ENCODE measurements at places on chromosomes 5 and 9.
A peak's percentile ranks its signal among the peaks of the same experiment; 100 is the strongest.

- DNase-seq: no peak
Observed at GRCh38 chr5:133319905-133320520, 268.2 kb downstream of the HSPA4 start.

DNA sequence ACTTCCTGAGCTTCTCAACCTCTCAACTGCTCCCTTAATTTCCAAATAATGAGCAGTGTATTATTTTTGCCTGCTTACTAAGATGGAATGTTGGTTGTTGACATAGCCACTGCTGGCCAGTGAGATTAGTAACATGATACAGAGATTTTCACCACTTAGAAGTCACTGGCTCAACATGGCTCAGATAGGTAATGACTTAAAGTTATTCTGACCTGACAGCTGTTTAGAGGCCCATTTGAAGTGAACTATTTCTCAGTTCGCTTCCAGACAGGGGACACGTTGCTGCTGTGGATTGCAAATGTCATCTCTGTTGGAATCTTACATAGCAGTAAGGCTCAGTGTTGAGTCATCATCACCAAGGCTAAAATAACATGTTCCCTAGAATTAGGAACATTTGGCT lies 490.2 kb downstream of the TLE4 start:
- DNase-seq: no peak

DNA sequence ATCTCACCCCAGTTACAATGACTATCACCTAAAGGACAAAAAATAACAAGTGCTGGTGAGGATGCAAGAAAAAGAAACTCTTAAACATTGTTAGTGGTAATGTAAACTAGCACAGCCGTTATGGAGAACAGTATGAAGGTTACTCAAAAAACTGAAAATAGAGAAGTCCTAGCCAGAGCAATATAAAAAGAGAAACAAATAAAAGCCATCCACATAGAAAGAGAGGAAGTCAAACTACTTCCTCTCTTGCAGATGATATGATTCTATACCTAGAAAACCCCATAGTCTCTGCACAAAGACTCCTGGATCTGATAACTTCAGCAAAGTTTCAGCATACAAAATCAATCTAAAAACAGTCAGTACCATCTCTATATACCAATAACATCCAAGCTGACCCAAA lies 221.5 kb upstream of the FAM174A start:
- DNase-seq: no peak

DNA sequence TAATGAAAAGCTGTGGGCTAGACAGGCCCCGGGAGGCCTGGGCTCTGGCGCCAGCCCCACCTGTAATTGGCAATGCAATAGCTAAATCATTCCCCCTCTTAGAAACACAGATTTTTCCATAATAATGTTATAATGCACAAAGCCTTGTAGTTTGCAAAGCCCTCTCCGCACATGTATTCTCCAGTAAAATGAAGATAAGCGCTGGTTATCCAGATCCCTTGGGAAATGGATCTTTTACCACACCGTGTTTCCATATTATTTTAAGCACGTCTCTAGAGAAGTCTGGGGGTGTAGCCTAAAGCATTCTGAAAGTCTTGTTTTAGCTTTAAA lies 1.1 kb upstream of the APBA1 start:
- no peak for DNase-seq

DNA sequence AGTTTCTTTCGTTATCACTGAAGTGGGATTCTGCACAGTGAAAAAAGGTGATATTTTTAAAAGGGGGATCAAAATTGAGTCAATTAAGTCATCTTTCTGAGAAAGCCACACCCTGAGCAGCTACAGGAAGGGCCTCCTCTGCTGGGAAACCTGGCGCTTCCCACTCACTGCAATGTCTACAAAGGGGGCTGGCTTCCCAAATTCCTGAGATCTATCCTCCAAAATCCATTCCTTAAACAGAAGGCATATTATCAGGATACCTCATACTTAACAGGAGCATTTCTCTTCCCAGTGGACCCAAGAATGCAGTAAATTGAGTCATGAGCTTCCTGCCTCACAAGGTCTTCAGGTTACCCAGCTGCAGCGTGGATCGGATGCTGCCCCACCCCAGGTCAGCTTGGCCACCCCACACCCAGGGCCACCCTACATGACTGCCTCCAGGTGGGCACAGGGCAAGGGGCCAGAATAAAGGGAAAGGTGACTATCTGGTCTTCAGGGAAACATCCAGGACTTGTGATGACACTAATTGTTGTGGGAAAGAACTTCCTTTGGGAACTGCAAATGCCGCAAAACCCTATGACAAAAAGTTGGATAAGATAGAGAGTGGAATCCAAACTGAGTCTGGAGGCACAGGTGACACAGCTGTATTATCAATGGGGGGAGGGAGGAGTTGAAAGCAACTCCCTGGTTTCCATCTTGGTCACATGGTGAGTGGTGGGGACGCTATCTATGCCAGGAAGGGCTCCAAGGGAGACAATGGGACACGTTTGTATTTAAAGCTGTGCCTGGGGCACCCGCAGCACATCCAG lies 42.3 kb downstream of the ROR2 start:
- DNase-seq: no peak

DNA sequence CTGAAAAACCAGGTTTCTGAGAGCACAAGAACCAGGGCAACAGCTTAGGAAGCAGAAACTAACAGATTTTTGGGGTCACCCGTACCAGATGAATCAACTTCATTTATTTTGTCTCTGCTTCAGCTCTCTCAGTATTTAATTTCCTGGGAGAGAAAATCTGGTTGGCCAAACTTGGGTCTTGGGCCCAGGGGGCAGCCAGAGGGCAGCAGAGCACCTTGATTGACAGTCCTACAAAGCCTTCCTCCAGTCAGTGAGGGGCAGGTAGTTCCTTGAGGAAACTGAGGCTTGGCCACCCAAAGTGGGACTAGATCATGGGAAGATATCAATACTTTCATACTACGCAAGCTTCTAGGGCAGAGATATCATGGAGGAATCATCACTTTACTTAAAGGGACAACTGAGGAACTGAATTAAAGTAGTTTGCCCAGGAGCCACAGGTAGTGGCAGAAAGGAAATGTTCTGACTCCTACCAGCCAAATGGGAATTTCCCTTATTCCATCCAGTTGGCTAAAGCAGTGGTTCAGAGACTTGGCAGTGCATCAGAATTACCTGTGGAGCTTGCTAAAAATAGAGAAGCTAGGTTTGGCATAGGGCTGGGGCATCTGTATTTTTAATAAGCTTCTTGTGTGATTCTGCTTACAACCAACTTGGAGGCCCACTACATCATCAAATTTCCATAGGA lies 21.5 kb upstream of the ARHGAP26 start:
- DNase-seq: peak; percentile 18

DNA sequence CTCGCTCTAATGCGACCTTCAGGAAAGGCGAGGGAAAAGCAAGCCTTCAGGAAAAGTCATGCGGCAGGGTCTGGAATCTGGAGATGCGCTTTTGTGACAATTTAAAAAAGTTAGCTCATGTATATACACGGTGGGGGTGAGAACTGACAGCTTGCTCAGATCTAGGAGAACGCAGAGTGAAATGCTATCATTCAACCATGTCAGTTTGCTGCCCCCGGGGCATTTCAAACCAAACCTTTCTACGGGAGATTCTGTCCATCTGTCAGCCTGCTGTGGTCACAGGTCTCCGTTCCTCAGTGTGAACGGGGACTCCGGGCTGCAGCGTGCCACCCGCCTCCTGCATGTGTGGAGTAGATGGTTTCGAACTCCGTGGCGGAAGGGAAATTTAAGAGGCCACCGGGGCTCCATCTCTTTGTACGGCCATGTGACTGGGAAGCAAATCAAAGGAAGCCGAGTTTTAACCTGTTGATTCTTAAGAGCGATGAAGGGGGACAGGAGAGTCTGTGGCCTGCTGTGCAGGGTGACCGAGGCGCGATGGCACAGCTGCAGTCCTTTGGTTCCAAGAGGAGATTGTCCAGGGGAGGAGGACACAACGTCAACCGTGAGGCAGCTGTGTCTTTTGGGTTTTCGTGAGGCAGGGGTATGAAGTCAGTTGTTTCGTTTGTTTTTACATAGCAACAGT lies 45.9 kb downstream of the OTULIN start:
- DNase-seq: no peak

DNA sequence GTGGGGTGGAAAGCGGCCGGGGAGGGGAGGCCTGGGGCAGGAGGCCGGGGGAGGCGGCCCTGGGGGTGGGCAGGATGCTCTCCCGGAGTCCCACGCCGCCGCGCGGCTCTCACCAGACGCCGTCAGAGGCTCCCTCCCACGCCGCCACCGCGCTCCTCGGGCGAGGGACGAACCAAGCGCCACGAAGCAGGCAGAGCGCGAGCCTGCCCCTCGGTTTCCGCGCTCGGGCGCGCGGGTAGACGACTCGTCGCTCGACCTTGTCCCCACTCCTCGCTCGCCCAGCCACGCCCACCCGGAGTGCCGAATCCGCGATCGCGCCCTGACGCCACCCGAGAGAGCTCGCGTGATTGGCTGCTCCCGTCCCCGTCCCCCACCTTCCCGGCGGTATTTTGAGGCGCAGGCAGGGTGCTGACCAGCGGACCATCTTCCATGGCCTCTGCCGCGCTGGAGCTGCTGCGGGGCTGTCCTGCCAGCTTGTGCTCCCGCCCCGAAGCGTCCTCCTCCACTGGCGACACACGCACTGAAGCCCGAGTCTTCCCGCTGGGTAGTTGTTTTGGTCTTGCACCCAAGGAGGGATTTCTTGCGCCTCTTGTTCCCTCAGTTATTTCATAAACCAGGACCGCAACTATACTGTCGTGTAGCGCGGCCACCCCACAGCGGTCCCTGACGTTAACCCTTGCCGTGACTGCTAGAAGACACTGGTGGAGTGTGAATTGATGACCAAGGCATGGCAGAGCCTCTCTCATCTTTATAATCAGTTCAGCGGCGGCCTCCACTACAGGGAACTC lies at the start of gene GNE:
Gene GNE (minus strand): TSS at position 241 of the 788 bp plus-strand sequence. CDS start 9,093 bp downstream, outside the sequence.
- peak; percentile 75 for DNase-seq

DNA sequence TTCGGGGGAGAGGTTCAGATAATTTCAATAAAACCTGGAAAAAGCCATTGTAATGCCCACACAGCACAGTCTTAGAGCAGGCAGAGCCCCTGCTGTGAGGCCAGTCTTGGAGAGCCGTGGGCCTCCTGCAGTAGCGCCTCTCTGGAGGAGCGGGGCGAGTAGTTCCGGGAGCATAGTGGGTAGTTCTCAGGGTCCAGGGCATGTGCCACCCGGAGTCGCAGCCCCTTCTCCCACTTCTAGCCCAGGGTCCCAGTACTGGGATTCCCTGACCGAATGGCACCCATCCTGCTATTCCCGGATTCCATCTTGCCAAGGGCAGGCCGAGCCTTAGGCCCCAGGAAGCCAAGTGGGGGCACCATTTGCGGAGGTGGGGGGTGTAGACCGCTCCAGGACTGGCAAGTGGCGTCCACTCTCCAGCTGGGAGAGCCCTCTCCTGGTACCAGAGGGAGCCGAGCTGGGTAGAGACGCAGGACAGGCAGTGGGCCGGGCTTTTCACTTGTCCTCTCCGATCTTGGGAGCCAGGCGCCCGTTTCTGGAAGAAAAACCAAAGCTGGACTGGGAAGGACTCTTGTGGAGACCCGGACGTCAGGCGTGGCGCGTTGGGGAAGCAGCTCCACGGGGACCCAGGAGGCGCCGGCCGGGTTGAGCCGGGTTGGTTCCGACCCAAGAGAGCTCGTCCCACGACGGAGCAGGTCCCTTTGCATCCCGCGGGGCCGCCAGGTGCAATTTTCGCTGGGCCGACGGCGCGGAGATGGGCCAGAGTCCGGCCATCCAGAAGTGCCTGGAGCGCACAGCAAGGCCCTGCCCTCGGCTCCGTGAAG lies 12.1 kb downstream of the PROP1 start:
- no peak for DNase-seq

DNA sequence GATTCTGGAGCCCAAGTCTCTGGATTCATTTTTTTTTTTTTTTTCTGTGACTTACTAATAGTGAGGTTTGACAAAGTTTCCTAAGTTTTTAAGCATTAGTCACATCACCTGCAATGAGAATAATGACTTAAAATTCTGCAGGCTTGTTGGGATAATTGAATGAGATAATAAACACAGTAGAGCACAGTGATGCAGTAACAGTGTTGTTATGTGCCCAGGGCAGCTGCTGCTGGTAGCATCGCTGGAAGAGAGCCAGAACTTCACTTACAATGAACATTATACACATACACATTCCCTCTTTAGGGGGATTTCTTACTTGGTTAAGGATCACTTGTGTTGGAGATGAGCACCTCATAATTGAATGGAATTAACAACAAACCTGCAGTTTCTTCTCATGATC lies 78.9 kb downstream of the ALDH7A1 start:
- no peak for DNase-seq

DNA sequence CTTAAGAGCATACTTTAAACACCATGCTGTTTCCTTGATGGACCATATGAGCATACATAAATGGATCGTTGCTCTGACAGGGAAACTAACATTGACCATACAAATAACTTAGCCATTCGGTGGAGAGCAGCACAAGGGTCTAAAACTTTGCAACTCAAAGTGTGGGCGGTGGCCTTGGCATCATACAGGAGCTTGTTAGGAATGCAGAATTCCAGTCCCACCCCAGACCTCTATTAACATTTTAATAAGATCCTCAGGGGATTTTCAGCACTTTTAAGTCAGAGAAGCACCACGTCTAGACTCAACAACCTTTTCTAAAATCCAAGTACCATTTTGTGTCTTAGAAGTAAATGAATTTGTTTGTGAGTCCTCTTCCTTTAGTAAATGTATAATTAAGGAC lies 260.9 kb downstream of the EBF1 start:
- no peak for DNase-seq

- DNase-seq: no peak
Observed at GRCh38 chr5:17379100-17379951, 118.7 kb upstream of the TAF11L2 start.

DNA sequence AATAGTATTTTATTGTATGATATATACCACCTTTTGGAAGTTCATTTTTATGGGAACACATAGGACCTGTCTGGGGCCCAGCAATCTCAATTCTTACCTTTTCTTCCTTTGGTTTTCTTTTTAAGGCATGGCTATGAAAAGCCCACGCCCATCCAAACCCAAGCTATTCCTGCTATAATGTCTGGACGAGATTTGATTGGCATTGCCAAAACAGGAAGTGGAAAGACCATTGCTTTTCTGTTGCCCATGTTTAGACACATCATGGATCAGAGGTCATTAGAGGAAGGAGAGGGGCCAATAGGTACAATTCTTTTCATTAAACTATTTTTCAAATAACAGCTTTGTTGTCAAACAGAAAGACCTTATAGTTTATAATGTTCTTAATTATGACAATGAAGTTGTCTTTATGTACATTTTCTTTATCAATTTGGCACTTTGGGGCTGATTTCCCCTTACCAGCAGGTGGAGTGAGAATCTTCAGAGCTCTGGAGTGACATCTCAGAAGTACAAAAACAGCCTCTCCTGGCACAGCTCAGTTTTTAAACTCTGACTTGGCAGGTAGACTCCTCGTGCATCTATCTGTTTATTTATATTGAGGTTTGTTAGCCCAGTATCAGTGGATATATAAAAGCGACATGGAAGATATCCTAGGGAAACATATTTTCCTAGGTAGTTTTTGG lies 25.8 kb downstream of the DDX46 start:
- DNase-seq: no peak
